ENCODE measurements at places on chromosomes 13 and 19.

DNA sequence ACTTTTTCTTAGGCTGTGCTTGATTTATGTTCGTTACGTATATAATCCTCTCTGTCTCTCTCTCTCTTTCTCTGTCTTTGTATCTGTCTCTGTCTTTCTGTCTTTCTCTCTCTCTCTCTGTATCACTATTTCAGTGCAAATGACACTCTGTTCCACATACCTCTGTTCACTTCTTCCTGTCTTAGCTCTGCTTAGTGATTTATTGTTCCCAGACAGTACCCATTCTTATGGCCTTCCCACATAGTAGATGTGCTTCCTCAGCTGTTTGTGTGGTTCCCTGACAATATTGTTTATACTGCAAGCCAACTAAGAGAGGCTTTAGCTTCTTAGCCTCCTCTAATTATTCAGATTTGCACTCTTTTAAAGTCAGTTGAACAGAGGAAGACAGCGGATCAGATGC lies 1244.2 kb downstream of the DIAPH3 start:
- DNase-seq: no peak

- DNase-seq: no peak
Observed at GRCh38 chr19:29404015-29404414, 121.8 kb upstream of the VSTM2B start.

DNA sequence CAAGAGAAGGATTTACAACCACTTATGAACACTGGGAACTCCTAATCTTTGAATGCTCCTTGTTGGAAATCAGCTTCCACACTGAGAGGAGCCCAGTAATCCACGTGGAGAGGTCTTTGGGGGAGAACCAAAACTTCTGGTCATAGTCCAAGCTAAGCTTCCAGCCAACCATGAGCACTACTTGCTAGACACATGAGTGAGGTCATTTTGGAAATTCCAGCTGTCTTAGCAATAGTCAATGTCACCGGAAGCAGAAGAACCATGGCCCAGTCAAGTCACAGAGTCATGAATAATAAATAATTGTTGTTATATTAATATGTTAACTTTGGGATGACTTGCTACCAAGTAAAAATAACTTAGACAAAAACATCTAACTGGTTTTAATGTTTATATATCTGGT lies 324.9 kb upstream of the SGCG start:
- DNase-seq: no peak

DNA sequence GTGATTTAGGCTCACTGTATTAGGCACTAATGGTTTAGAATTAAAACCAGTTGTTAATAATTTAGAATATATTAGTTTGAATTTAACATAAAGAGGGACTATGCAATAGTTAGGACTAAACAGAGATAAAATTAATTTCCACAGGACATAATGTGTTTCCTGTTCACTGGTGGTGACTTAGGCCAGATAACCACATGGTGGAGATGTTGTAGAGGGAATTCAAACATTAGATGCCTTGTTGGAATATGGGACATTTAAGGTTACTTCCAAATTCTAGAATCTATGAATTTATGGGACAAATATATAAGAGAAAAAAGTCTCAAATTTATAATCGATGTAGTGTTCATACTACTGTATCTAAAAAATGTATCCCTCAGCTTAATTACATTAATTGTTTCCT lies 615.5 kb upstream of the KLHL1 start:
- DNase-seq: no peak

DNA sequence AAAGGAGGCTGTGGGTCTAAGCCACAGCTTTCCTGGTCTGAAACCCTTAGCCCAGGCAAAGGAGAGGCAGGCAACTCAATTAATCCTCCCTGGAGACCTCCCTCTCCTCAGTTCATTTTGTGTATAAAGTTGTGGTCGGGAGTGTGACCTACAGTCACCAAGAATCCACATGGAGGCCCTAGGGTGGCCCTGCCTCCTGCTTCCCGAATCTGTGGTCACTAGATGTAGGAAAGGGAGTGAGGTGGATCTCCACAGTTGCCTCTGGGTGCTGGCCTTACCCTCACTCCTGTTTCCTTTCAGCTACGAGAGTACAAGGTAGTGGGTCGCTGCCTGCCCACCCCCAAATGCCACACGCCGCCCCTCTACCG lies 1.3 kb downstream of the RPL18A start:
- no peak for DNase-seq

DNA sequence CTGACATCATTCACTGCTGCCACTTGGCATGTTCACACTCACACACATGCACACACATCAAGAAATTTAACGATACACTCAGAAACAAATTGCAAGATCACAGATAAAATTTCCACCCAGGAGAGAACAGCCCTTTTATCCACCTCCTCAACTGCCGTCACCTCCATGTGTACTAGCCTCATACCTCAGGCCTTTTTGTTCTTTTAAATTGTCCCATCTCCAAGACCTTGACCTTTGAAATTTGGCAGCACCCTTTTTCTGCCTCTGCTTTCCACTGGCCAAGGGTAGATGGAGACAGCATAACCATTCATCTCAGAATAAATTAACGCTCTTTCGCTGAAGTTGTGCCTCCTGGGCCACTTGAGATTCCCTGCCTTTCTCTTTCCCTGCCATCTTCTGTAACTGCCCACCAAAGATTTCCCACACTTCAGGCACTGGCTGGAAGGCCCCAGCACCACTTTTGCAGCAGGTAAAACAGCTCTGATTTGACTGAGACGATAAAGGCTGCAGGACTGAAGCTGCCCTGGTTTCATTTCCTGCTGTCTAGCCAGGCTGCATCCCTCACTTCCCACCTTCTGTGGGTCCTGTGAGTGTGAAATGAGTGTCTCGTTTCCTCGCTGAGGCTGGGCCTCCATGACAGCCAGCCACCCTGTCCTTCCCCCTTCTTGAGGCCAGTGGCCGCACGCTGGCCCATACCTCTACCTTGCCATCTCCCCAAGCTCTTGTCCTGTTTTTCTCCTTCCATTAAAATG lies 39.3 kb downstream of the MBNL2 start:
- no peak for DNase-seq

- DNase-seq: no peak
Observed at GRCh38 chr19:5313307-5313706, 27.3 kb downstream of the PTPRS start.

DNA sequence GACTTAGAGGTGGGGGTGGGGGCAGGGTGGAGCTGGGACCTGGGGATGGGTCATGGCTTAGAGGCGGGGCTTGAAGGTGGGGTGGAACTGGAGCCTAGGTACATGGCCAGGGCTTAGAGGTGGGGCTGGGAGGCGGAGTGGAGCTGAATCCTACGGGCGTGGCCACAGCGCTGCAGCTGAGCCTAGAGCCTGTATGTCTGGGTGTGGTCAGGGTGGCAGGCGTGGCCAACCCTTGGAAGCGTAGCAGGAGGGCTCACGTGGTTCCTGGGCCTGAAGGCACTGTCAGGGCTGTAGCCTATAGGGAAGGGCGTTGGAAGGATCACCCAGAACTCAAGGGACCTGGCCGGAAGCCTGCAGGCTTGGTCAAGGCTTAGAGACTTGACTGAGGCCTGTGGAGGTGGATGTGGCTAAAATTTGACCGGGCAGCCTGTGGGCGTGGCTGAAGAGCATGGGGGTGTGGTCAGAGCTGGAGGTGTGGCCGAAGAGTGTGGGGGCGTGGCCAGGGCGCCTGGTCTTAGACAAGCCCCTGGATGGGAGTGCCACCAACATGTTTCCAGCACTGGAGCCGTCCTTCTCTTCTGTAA lies 24.3 kb downstream of the COLGALT1 start:
- no peak for DNase-seq

Measured in pulmonary artery endothelial cell (primary cell).